ENCODE measurements at places on chromosomes 3 and 15. TPM values are rescaled to one million over a fixed set of nuclear protein-coding genes. Genes with fewer than 3 reads are reported as not detected.

GRCh38 chr15:36594556-36595090 lies 15.2 kb downstream of the CDIN1 start:
- no peaks in the 10 kb centered on the region for H3K27me3 ChIP-seq
- no peak overlapping the region for H3K4me3 ChIP-seq
- H3K4me1 ChIP-seq: peaks cover 68% of the 10 kb centered on the region
- DNase-seq: peak; percentile 76
- H3K27ac ChIP-seq: 0 out of 2 replicates have a peak overlapping the region, but pooled peaks have one; percentile 1

- peak; percentile 73 for DNase-seq
- H3K27ac ChIP-seq: no peak overlapping the region
- H3K4me3 ChIP-seq: no peak overlapping the region
- H3K27me3 ChIP-seq: no peaks in the 10 kb centered on the region
Observed at GRCh38 chr15:84023636-84024035, 211.9 kb upstream of the GOLGA6L4 start.

Gene GP9
- not detected for total RNA-seq

DNA sequence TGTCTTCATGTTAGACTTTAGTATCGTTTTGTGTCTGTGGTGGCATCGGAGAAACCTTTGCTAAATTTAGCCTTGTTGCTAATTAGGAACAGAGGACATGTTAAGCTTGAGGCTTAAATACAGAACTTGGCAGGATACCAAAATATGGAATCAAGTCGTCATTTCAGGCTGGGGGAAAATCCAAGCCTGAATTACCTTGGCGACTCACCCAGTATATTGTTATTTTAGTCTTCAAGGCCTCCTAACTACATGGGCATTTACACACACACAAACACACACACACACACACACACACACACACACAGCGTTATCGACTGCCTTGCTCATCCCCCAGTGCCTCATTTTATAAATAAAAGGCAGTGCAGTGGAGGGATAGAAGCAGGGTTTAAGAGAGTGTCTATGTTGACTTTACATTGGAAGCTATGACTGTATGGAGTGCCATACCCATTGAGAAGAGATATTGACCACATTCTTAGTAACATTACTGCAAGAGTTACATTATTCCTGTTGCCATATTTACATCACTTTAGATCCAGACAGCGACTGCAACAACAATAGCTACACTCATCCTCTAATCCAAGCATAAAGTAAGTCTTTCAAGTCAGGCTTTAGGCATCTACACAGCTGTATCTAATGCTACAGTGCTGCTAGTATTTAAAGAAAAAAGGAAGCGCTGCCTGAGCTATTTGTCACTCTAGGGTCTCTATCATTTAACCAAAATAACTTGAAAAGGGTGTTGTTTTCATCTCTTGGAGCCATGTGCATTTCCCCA lies 210.8 kb upstream of the SEMA6D start:
- H3K36me3 ChIP-seq: no peaks in the 10 kb centered on the region
- no peaks in the 10 kb centered on the region for H3K27me3 ChIP-seq
- no peaks in the 10 kb centered on the region for H3K4me1 ChIP-seq

- no peaks in the 10 kb centered on the region for H3K27me3 ChIP-seq
- H3K36me3 ChIP-seq: peaks cover 27% of the 10 kb centered on the region
- H3K4me3 ChIP-seq: no peak overlapping the region
- H3K27ac ChIP-seq: no peak overlapping the region
Observed at GRCh38 chr3:16290827-16291196, 25.8 kb downstream of the OXNAD1 start.

DNA sequence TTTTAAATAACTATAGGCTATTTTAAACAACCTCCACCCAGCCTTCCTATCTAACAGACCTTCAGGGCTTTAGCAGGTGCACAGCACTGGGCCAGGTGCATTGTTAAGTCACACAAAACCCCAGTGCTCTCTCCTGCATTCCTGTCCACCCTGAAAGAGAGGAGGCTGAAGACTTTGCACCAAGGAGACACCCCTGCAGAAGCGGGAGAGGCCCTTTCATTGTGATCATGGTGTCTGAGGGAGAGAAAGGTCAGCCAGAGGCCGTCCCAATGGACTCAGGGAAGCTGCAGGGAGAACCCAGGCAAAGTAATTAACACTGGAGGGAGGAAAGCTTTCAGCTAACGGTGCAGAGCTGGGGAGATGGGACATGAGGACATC lies 5.2 kb downstream of the LRIG1 start:
- no peaks in the 10 kb centered on the region for H3K4me1 ChIP-seq
- no peaks in the 10 kb centered on the region for H3K36me3 ChIP-seq
- no peak overlapping the region for H3K4me3 ChIP-seq
- H3K27me3 ChIP-seq: no peaks in the 10 kb centered on the region
